Stimulated activated CD8-positive, alpha-beta memory T cell treated with anti-CD3 and anti-CD28 coated beads, Interleukin-15, amount 100 ng/mL, for 4 hours (primary cell): ENCODE measurements at places on chromosomes 12 and 14.

DNA sequence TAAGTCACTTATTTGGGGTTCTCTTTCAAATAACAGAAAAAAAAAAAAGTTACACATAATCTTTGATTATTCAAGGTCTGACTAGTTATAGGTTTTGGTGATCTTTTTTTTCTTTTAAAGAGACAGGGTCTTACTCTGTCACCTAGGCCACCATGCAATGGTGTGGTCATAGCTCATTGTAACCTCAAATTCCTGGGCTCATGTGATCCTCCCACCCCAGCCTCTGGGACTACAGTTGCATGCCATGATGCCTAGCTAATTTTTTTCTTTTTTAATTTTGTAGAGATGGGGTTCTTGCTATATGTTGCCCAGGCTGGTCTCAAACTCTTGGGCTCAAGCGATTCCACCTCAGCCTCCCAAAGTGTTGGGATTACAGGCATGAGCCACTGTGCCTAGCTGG is 56.5 kb upstream of the CFL2 start:
- no peak for DNase-seq

DNA sequence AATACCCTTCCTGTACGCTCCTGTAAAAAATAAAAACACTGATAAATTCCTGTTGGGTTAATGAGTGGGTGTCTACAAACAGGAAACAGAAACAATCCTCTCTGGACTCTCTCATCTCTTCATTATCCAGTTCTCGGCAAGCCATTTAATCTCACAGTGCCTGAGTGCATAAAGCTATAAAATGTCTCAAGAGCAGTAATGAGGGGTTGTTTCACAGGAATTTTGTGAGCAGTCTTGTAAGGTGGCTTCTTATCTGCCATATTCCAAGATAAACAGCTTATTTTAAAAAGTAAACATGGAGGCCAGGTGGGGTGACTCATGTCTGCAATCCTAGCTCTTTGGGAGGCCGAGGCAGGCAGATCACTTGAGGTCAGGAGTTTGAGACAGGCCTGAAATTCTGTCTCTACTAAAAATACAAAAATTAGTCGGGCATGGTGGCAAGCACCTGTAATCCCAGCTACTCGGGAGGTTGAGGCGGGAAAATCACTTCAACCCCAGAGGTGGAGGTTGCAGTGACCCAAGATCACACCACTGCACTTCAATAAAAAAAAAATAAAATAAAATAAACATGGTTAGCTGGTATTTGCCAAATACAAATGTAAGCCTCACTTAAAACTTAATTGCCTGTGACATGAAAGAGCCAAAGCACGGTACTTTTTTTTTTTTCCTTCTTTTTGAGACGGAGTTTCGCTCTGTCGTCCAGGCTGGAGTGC is 54.0 kb downstream of the CLIP1 start:
- DNase-seq, result no peak

- DNase-seq, result no peak
These were observed 997.4 kb downstream of the FLRT2 start for GRCh38 chr14:86527312-86527711.

DNA sequence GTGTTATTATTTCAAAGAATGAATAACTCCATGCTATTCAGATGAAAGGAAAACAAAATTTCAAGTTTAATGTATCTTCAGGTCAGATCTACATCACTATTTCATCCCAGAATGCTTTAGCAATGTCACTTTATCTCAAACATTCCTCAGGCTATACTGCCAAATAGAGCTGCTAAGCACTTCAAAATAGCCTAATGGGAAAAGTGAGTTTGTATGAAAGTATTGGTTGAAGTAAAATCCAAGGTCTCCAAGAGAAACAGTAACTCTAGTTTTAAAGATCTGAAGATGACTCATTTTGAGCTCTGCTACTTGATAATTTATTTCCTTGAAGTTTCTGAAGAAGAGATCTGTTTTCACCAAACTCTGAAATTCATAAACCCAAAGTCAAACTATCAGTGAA is 466.2 kb upstream of the FOXG1 start:
- DNase-seq, result no peak

DNA sequence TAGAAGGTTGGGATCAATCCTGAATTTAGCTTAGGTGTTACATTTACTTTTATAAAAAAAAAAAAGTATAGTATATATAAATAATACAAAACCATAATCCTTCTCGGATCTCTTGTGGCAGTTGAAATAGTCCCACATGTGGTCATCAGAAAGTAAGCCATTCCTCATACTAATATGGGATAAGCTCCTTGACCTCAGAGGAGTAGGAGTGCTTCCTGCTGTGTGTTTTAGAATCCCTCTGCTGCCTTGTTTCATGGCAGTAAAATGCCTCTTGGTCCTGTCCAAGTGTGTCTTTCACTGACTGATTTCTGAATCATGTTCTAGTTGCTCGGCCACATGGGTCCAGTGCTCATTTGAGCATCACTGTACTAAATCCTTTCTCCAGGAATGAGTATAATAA is 117.0 kb downstream of the NTN4 start:
- no peak for DNase-seq

DNA sequence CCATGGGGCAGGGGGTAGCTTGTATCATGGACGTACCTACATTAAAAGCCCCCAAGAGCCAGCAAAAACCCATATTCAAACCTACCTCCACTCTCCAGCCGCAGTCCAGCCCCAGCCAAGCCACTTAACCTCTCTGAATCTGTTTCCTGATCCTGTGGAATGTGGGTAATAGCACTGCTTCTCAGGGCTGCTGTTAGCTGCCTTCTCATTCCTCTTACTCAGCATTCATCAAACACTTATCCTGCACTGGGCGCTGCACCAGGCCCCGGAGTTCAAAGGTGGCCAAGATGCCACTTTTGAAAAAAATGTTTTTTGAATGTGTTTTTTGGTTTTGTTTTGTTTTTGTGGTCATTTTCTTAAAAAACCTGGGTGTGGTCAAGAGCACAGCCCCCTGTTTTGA is 237.4 kb downstream of the CHST11 start:
- no peak for DNase-seq

DNA sequence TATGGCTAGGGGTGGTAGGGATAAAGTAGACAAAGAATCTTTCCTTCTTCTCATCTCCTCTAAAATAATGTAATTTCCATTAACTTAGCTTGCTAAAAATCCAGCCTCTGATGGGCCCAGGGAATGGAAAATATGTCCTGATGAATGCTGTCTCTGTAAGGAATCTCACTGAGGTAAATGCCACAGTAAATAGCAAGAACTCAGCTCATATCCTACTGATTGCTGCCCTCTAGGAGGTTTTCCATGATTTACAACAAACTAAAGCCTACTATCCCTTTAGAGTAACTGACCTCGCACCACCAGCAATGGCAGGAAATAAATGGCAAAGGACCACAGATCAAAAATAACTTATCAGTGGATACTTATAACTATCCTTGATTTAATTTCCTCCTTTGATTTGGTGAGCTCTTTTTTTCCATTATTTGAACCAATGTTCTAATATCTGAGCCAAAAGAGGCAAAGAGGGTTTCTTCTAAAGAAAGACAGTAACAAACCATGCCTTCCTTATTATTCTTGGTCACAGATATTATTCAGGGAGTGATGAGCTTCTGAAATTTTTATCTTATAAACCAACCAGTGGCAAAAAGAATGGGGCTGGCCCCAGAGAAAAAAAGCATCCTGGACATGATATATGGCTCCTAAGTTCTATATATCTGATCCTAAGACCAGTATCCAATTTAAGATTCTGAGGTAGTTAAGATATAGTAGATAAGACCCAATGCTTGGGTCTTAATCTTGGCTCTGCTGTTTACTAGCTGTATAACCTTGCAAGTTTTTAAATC is 43.8 kb downstream of the SENP1 start:
- no peak for DNase-seq

- DNase-seq, result no peak
These were observed 784.0 kb downstream of the TMTC2 start for GRCh38 chr12:83470749-83471148.

- DNase-seq, result no peak
These were observed 103.5 kb downstream of the FOXG1 start for GRCh38 chr14:28870033-28870564.

- DNase-seq, result no peak
These were observed 192.1 kb upstream of the GARIN6 start for GRCh38 chr12:99455350-99456035.

DNA sequence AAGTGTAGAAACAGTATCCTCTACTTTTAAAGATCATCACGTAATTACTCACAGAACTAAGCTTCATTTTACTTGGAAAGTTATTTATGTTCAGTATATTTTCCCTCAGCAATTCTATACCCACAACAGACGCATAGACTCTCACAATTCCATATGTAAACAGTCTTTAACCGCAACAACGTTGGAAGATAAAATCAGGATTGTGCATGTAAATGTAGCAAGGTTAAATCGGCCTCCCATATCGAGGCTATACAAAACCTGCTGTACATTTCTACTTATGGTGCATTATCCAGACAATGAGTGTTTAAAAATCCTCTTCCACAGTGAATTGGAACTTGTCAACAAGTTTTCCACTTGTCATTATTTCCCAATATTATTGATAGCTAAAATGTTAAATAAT is 581.1 kb downstream of the SLC16A7 start:
- no peak for DNase-seq

GRCh38 chr14:71680736-71681387 is 251.4 kb upstream of the RGS6 start:
- DNase-seq, result no peak

DNA sequence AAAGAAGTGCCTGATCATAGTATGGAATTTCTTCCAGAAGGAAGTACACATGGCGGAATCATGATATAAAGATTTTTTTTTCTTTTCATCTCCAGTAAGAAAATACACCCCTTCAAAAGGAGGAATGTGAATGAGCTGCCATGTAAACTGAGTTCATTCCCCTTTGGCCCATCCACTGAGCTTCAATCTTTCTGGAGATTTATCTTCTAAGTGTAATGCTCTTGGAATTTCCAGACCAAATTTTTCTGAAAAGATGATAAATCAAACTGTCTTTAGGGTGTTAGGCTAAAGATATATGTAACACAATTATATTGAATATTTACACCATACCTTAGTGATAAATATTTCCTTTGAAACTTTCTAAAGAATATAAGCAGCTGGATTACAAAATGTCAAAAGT is 5.2 kb downstream of the DCN start:
- DNase-seq, result no peak

DNA sequence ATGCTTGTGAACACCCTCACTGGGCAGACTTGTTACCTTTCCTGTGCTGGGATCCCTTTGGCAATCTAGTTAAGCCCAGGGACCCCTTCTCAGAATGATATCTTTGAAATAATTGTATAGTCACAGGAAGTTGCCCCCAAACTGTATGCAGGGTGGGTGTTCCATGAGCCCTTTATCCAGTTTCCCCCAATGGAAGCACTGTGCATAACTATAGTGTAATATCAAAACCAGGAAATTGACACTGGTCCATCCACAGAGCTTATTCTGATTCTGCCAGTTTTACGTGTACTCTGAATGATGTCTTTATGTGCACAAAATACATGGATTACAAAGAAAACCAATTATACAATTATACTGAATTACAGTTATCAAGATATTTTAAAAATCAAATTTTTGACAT is 24.2 kb downstream of the NGB start:
- DNase-seq, result no peak

GRCh38 chr12:52005903-52006703 is 643 bp upstream of the TAMALIN start:
- no peak for DNase-seq

- DNase-seq, result no peak
These were observed 7.3 kb upstream of the BATF start for GRCh38 chr14:75514673-75515628.

DNA sequence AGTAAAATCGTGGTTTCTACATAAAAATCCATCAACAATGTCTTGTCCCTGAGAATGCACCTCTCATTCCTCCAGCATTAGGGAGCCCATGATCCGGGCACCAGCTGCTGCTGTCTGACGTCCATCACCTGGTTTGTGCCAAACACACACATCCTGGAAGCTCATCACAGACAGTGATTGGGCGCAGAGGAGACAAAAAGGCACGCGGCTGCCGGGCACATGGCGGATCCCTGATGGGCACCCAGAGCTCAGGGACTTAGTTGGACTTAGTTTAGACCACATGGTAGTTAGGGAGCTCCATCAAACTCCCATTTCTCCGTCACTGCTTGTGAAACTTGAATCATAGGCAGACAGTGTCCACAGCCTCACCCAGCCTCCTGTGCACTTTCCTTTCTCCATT is 1059.3 kb downstream of the TMEM121 start:
- no peak for DNase-seq

DNA sequence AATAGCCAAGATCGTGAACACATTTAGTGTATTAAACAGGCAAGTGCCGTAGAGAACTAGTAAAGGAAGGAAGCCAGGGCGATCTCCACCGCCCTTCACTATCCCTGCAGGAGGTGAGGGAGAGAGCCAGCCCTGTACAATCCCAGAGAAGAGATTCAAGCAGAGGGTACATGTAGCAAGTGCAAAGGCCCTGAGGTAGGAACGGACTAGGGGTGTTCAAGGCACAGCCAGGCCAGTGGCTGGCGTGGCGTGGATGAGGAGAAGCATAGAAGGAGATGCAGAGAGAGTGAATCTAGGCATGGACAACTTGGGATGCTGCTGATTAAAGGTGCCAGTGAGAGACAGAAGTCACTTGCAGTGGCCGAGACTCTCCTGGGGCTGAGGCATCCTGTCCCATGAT is 39.1 kb upstream of the ESRRB start:
- no peak for DNase-seq

- no peak for DNase-seq
These were observed 21.7 kb downstream of the CAPRIN2 start for GRCh38 chr12:30732954-30733637.

DNA sequence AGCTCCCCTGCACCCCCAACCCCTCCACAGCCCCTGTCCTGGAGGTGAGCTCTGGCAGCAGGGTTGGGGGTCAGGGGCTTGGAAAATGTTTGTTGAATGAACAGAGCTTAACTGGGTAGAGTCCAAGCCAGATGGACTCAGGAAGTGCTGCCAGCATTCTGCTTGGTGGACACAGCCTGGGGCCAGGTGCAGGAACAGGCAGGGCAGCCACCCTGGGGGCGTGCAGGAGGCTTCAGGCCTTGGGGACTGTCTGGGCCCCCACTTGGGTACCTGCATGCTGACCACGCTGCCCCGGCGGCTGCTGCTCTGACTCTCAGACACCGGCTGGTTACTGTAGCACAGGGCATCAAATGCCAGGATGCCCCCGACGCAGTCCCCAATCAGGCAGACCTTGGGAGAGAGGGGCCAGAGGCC is 15.7 kb downstream of the ARL6IP4 start:
- no peak for DNase-seq

GRCh38 chr12:132329036-132329719 is at the start of gene GALNT9:
GALNT9 (minus strand) TSS chr12:132329589; CDS start chr12:132329203, 386 bp downstream.
- no peak for DNase-seq

- no peak for DNase-seq
These were observed 74.2 kb upstream of the BDKRB2 start for GRCh38 chr14:96130391-96130790.

DNA sequence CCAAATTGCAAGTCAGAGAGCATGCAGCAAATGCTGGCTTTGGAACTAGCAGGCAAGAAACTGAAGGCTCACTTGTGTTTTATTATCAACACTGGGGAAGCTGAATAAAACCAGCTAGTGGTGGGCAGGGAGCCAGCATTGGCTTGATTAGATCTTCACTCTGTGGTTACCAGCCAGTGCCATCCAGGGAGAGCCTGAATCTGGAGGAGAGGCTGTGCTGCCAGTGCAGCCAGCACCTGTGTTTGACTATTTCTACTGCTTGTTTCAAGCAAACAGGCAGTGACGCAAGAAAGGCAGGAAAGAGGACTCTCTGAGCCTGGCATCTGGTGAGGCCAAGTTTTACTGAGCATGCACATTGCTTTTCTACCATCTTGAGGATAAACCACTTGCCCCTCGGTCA is 247.0 kb downstream of the PHLDA1 start:
- no peak for DNase-seq

GRCh38 chr12:83150465-83151189 is 463.9 kb downstream of the TMTC2 start:
- DNase-seq, result no peak

GRCh38 chr14:24379907-24380730 is 12.1 kb downstream of the NFATC4 start:
- DNase-seq, result no peak
